ENCODE measurements at places on chromosomes 2 and 18.

DNA sequence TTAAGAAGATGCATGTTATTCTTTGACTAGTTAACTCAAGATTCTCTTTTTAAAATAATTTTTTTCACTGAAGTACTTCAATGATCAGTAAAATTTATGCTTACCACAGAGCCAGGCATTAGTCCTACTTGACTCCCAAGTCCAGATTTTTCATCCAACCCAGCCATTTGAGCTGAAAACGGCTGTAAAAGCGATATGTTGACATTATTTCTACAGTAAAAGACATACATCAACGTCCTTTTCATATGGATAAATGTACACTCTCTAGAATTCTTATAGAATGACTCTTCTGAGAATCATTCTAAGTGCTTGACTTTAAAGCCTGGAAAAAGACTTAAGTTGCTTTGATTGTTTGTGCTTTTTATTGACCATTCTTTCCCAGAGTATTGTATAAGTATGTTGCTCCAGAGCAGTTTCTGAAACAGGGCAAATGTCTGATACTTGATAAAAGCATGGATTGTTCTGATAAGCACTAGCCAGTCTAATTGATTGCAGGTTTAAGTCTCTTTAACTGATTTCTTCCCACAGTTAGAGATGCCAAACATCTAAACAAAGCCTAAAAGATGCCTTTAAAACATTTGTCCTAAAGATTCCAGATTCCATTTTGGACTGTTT, 90.9 kb downstream of the COL5A2 start:
- no peak for DNase-seq

DNA sequence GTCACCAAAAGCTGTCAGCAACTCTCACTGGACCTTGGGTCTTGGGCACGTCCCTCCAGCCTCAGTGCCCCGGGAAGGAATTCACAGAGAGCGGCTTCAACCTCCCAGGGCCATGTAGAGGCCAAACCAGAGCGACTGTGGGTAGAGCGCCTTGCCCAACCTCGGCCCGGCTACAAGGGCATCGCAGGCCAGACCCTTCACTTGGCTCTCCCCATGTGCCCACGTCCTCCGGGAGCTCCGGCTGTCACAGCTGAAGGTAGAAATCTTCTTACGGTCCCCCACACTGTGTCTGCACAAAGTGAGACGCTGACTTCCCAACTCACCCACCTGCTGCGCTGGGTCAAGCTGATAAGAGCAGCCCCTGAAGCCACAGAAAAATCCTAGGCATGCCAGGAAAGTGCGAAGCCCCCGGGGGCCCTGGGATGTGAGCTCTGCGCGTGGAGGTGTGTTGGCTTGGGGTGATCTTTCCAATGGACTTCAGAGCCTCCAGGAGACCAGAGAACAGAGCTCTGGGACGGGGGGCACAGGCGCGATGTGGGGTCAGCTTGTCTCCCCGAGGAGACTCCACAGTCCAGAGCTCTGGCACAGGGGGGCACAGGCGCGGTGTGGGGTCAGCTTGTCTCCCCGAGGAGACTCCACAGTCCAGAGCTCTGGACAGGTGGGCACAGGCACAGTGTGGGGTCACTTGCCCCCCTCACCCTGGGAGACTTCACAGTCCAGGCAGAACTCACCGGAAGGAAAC, 105.5 kb downstream of the RTP5 start:
- no peak for DNase-seq

- DNase-seq, result no peak
Observed at GRCh38 chr18:35227254-35227653, 13.6 kb upstream of the ZNF397 start.

- no peak for DNase-seq
Observed at GRCh38 chr2:64581777-64582539, 57.8 kb downstream of the AFTPH start.

- no peak for DNase-seq
Observed at GRCh38 chr2:238974501-238975166, 126.7 kb downstream of the TWIST2 start.

GRCh38 chr18:38369772-38370690, 804.4 kb upstream of the CELF4 start:
- no peak for DNase-seq

DNA sequence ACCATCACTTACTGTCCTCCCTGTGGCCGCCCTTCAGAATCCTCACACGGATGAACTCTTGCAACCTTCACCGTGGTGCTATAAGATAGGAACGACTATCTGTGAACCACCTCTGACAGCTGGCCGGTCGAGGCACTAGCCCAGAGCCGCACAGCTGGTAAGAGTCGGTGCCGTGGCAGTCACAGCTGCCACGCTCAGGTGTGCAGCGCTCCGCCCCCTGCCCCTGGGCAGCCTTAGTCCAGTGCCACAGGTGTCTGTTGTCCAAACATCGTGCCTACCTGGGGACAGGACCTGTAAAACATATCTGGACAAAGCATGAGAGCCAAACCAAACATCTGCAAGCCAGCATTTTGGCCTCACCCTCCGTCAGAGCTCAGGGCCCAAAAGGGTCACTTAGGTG, 55.3 kb upstream of the SALL3 start:
- no peak for DNase-seq

GRCh38 chr18:32301976-32302743, 112.3 kb downstream of the MEP1B start:
- DNase-seq, result no peak

GRCh38 chr2:208529796-208530195, 123.2 kb downstream of the PTH2R start:
- DNase-seq, result no peak

- DNase-seq, result no peak
Observed at GRCh38 chr2:38122344-38122743, 46.4 kb upstream of the CYP1B1 start.

DNA sequence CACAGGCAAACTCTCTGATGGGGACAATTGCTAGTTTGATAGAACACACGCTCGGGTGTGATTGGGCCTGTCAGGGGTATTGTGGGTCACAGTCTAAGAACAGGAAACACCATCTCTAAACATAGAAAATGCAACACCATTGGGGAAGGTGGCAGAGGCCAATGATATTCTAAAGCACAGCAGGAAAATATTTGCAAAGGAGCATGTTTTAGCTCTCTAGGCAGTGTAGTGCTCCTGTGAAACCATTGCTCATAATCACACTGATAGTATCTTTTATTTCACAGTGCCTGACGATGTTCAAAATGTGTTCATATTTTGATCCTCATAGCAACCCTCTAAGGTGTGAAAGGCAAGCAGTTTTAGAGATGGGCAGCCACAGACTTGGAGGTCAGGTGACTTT, 224.2 kb downstream of the CD226 start:
- no peak for DNase-seq

DNA sequence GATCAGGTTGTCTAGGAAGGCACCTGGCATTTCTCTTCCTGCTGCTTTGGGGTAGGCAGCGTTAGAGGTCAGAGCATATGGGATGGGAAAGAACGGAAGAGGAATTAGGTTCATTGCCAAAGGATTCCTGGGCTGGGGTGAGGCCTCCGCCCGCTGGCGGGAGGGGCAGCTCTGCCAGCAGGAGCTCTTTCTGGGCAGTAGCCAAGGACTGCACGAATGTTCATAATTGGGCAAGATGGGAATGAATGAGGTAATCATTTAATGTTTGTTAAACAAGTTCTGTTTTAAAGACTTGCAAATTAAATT, 253.9 kb downstream of the AGAP1 start:
- DNase-seq, result no peak

- no peak for DNase-seq
Observed at GRCh38 chr18:49768051-49768391, 45.3 kb downstream of the ACAA2 start.

DNA sequence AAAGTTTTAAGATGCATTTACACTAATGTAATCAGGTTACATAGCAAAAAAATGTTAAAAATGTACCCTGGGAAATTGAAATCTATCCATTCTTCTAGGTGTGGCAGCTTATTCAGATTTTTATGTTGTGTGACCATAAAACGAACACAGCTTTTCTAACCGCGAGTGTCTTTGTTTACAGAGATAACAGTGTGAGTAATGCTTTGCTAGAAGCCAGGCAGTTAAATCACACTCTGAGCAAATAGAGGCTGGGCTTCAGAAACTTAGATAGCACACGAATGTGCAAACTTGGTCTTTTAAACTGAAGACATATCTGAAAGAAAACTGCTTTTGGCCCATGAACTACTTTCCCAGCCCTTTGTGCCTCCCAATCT, 116.1 kb downstream of the SPTBN1 start:
- no peak for DNase-seq

- no peak for DNase-seq
Observed at GRCh38 chr2:121446647-121447241, 83.9 kb upstream of the RNU4ATAC start.

DNA sequence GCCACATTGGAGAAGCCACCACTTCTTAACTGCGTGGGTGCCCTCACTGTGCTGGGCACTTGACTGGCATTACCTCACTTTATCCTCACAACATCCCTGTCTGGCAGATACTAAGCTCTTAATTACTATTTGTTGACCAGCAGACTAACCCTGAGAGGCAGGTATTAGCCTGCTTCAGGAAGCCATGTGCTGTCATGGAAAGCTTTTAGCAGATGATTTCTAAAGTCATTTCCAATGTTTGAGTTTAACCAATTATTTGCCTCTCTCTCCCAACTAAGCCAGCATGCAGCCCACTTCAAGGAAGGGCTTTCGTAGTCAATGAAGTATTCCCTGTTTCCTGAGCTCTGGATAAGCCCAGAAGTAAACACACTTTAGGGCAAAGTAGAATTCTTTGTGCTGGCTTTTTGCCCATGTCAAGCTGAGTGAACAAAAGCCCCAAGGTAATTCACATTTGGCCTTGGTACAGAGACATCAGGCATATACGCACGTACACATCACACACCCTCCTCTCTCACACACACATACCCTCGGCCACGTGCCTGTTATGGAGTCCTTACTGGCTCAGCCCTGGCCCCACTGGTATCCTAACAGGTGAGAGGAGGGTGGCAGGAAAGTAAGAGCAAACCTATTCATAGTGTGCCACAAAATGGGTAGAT, 108.6 kb downstream of the C1D start:
- no peak for DNase-seq

- DNase-seq, result no peak
Observed at GRCh38 chr2:112644155-112644932, 1.4 kb upstream of the SLC20A1 start.

- no peak for DNase-seq
Observed at GRCh38 chr2:59857109-59857508, 696.3 kb downstream of the BCL11A start.

GRCh38 chr18:58580078-58580477, 48.8 kb downstream of the ALPK2 start:
- no peak for DNase-seq

DNA sequence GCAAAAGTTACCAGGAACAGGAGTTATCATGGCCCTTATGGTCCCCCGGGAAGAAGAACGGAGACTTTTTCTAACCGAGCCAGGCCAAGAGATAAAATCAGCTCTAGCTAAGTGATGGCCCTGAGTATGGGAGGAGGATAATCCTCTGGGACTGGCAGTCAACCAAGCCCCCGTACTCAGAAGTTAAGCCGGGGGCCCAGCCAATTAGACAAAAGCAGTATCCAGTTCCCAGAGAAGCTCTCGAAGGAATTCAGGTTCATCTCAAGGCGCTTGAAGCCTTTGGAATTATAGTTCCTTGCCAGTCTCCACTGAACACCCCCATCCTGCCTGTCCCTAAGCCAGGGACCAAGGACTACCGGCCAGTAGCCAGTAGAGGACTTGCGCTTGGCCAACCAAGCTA, 365.3 kb upstream of the TCF4 start:
- DNase-seq, result no peak

DNA sequence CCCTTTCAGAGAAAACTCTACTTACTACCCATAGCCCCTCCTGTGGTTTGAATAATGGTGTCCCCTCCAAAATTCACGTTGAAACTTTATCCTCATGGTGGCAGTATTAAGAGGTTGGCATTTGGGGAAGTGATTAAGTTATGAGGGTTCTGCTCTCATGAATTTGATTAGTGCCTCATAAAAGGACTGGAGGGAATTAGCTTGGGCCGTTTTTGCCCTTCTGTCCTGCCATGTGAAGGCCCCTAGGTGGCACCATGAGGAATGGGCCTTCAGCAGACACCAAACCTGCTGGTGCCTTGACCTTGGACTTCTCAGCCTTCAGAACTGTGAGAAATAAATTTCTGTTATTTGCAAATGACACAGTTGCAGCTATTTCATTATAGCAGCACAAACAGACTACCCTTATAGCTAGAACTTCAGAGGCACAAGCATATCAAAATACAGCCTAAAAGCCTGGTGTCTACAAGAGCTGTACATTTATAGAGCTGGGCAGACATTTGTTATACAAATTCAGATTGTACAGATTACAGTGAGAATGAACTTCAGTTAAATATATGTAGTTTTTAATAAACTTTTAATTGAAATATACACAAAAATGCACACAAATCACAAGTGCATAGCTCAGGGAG, 2.6 kb upstream of the PTPN2 start:
- DNase-seq, result no peak

- DNase-seq, result no peak
Observed at GRCh38 chr2:100119235-100119634, 23.2 kb downstream of the AFF3 start.
